NCI-H460 (cell line): ENCODE measurements at places on chromosomes 11 and 22. TPM values are rescaled to one million over a fixed set of nuclear protein-coding genes. Genes with fewer than 3 reads are reported as not detected.

- DNase-seq: no peak
These were observed 19.8 kb downstream of the LRP4 start for GRCh38 chr11:46898396-46899095.

- no peak for DNase-seq
These were observed 663 bp upstream of the LARGE2 start for GRCh38 chr11:45921561-45922424.

DNA sequence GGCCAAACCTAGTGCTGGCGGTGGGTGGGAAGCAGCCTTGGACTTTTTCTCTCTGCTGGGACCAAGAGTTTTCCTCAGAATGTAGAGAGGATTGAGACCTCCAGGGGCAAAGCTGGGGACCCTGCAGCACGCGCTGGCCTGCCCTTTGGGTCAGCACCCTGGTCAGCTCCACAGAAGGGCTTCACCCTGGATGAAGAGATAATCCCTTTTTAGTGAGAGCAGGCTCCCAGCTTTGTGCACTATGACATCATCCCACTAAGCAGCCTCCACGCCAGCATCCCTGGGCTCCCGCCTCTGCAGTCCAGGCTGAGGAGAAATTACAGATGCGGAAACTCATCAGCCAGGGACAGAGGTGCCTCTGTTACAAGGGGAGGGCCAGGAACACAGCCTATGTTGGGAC lies 23.5 kb downstream of the DRICH1 start:
- no peak for DNase-seq

- no peak for DNase-seq
These were observed 3.6 kb upstream of the MAPK8IP1 start for GRCh38 chr11:45881708-45882368.

GRCh38 chr11:30873924-30874610 lies 287.9 kb upstream of the MPPED2 start:
- no peak for DNase-seq

DNA sequence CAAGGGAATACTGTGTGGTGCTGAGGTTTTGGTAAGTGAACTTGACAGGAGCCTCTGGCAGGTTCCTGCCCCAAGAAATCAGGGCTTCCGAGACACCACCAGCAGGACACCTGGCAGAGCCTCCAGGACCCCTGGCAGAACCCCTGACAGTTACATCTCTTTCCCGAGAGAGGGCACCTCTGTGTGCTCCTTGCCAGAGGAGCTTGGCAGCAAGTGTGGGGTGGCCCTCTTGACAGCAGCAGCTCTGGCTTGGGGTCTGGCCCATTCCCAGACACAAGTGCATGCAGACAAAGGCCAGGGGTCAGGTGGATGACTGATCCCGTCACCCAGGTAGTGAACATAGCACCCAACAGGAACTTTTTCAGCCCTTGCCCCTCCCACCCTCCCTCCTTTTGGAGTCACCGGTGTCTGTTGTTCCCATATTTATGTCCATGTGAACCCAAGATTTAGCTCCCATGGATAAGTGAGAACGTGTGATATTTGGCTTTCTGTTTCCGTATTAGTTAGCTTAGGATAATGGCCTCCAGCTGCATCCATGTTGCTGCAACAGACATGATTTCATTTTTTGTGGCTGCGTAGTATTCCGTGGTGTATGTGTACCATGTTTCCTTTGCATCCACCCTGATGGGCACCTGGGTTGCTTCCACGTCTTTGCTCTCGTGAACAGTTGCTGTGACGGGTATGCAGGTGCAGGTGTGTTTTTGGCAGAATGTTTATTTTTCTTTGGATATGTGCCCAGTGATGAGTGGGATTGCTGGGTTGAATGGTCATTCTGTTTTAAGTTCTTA lies 21.2 kb upstream of the OSBPL5 start:
- no peak for DNase-seq

- no peak for DNase-seq
These were observed 125.0 kb upstream of the ARHGAP42 start for GRCh38 chr11:100562128-100562527.

DNA sequence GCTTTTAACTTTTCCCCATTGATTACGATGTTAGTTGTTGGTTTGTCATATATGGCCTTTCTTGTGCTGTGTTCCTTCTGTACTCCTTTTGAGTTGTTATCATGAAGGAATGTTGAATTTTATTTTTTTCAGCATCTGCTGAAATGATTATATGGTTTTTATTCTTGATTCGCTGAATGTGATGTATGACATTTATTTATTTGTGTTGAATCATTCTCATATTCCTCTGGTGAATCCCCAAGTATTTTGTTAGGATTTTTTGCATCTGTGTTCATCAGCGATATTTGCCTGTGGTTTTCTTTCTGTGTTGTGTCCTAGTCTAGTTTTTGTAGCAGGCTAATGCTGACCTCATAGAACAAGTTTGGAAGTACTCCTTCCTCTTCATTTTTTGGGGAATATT lies 78.2 kb downstream of the GGT1 start:
- DNase-seq: peak; percentile 6

DNA sequence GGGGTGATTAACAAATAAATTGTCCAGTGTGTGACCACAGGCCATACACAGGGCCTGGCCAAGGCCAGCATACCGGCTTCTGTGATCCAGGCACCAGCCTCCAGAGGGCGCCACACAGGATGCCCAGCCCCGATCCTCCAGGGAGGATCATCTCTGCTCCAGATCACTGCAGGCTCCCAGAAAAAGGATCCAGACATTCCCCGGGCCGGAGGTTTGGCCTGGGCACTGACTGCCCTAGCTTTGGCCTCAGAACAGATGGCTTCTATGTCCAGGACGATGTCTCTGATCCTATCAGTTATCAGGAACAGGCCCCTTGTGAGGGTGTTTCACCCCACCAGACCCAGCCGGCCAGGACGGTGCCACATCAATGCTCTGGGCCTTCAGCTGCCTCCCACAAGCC lies 74.5 kb upstream of the LMO1 start:
- DNase-seq: peak; percentile 27

- DNase-seq: no peak
These were observed 4.2 kb downstream of the CLDN5 start for GRCh38 chr22:19520007-19520406.

DNA sequence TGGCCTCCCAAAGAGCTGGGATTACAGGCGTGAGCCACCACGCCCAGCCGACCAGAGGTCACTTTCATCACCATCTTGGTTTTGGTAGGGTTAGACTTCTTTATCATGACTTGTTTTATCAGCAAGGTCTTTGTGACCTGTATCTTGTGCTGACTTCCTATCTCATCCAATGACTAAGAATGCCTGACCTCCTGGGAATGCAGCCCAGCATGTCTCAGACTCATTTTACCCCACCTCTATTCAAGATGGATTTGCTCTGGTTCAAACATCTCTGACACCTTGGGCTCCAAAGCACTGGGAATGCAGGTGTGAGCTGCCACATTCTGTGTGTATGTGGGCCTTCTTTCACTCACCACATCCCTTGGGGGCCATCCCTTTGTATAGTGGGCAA lies 5.1 kb upstream of the TALDO1 start:
- DNase-seq: no peak

GRCh38 chr11:77112641-77113381 lies 10.2 kb downstream of the OMP start:
- no peak for DNase-seq

- no peak for DNase-seq
These were observed 146.0 kb upstream of the TBCEL start for GRCh38 chr11:120877746-120878365.

GRCh38 chr11:125264100-125265022 lies 99.8 kb downstream of the PKNOX2 start:
- DNase-seq: no peak

- no peak for DNase-seq
These were observed 18.1 kb downstream of the SLC37A2 start for GRCh38 chr11:125081098-125081798.

GRCh38 chr22:34115722-34116121 lies 195.4 kb upstream of the LARGE1 start:
- DNase-seq: no peak

- no peak for DNase-seq
These were observed 28.8 kb downstream of the DKK3 start for GRCh38 chr11:11979488-11980117.

DNA sequence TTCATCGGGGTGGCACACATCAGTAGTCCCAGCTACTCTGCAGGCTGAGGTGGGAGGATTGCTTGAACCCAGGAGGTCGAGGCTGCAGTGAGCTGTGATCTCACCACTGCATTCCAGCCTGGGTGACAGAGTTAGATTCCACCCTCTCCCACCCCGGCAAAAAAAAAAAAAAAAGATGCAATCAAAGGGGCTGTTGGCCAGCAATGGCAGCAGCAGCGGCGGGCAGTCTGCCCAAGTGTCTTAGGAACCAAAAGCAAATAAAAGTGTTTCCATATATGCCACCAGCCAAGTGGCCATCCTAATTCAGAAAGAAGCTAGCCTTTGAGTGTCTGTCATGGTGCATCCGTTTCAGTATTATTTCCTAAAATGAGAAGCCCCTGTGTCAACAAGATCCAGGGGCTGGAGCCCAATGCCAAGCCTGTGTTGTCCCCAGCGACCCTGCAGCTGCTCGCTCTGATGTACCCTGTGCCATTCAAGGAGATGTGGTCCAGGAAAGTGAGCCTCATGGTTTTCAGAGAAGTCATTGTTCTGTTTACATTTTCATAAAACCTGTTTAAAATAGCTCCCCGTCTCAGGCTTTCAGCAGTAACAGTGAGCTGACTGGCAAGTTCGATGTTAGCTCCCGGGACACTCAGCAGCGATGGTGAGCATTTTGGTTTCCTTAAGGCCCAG lies 12.5 kb downstream of the CDPF1 start:
- DNase-seq: no peak

- DNase-seq: peak; percentile 18
These were observed 6.8 kb upstream of the GGA1 start for GRCh38 chr22:37601540-37602442.

DNA sequence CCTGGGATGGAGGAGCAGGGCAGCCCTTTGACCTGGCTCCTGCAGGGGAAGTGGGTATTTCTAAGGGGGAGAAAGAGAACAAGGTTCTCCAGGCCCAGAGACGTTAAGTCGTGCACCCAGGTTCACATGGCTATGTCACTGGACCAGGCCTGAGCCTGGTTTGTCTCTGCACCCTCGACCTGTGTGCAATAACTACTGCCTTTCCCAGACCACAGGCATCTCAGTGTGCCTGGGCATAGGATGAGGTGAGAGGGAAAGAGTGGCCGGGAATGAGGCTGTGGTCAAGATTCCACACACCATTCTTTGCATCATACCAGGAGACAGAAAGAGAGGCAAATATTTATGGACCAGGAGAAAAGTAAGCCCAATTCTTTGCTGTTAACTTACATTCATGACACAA lies 66.8 kb downstream of the PRR5L start:
- no peak for DNase-seq

GRCh38 chr11:62153087-62153395 lies 29.2 kb downstream of the INCENP start:
- DNase-seq: no peak

- no peak for DNase-seq
These were observed 1.7 kb downstream of the DRD4 start for GRCh38 chr11:638631-639331.

PAAF1 gene
- 8.2 and 8.6 TPM in 2 replicates for total RNA-seq

C2CD2L gene
- total RNA-seq: 6.4 and 13.7 TPM in 2 replicates

RFPL1 gene
- total RNA-seq: not detected in 2 replicates

P4HA3 gene
- 6.7 and 7.4 TPM in 2 replicates for total RNA-seq

TBX10 gene
- total RNA-seq: not detected in 2 replicates

IRF7 gene
- total RNA-seq: 3.8 and 5.0 TPM in 2 replicates

GAB2 gene
- 2.5 and 2.6 TPM in 2 replicates for total RNA-seq

HEPACAM gene
- not detected in 2 replicates for total RNA-seq

MUC6 gene
- not detected in 2 replicates for total RNA-seq

XKR3 gene
- not detected in 2 replicates for total RNA-seq

MUC2 gene
- total RNA-seq: not detected in 2 replicates

MRGPRE gene
- not detected in 2 replicates for total RNA-seq

ART5 gene
- total RNA-seq: not detected in 2 replicates

RTN4R gene
- total RNA-seq: 1.6 and 1.9 TPM in 2 replicates

NUCB2 gene
- total RNA-seq: 72.7 and 74.6 TPM in 2 replicates

ARHGAP32 gene
- total RNA-seq: 10.7 and 12.4 TPM in 2 replicates

C11orf21 gene
- not detected in 2 replicates for total RNA-seq

SYT7 gene
- 0.29 and 0.47 TPM in 2 replicates for total RNA-seq

HSPB2 gene
- total RNA-seq: not detected in 2 replicates

TREH gene
- not detected in 2 replicates for total RNA-seq

MPPED2 gene
- not detected in 2 replicates for total RNA-seq

OR8H2 gene
- total RNA-seq: not detected in 2 replicates

PHETA2 gene
- 1.5 and 1.8 TPM in 2 replicates for total RNA-seq
